HT-29 (cell line): ENCODE measurements at places on chromosomes 7 and 10.

- peak; percentile 39 for DNase-seq
These were observed 450.7 kb downstream of the HTR7 start for GRCh38 chr10:90407131-90407530.

- no peak for DNase-seq
These were observed 287.1 kb downstream of the WDR11 start for GRCh38 chr10:121138112-121138860.

DNA sequence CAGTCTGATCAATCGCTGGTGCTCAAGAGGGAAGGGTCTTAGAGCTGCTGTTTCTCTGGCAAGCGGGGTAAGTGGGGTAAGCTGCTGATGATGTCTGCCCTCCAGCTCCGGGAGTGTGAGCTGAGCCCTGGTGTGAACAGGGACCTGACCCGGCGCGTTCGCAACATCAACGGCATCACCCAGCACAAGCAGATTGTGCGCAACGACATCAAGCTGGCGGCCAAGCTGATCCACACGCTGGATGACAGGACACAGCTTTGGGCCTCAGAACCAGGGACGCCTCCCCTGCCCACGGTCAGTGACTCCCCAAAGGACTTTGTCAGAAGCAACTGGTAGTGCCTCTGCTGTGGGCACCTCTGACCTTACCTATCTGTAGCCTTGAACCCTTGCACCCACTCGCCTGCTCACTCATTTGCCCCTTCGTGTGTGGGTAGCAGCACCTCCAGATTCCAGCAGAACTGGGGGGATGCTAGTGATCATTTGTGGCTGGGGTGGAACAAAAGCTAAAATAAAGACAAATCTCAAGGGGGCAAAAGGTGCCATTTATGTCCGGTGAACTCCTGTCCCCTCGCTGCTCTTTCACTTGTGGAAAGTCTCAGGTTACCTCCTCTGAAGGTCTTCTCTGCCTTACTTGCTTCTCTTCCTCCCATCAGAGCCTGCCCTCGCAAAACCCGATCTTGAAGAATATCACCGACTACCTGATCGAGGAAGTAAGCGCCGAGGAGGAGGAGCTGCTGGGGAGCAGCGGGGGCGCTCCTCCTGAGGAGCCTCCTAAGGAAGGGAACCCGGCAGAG lies 3.2 kb downstream of the UFSP1 start:
- no peak for DNase-seq

- no peak for DNase-seq
These were observed 162.0 kb downstream of the REEP3 start for GRCh38 chr10:63683223-63683622.

DNA sequence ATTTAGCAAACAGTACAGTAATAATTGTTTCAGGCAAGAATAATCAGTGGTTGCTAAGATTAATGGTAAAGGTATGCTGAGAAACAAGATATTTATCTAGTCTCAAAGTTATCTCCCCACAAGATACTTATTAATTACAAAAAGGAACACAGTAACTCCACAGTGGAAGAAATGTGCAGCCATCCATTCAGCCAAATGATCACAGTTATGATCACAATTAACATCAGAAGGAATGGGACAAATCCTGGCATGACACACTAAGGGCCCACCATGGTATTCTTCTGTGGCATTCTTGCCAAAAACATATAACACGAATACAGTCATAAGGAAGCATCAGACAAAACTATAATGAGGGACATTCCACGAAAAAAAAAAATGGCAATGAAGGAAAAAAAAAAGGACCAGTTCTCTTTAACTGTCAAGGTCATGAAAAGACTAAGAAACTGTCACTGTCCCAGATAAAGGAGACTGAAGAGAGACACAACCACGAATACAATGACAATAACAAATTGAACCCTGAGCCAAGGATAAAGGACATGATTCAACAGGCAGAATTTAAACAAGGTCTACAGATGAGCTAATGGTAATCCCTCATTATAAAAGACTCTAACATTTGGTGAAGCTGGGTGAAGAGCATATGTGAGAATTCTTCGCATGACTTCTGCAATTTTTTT lies 20.9 kb downstream of the NUDCD3 start:
- no peak for DNase-seq
